Kidney tubule cell (primary cell): ENCODE measurements at places on chromosomes 7 and 10.

- DNase-seq = no peak
Measured at GRCh38 chr7:150351587-150352194, 10.3 kb upstream of the RARRES2 start.

- no peak for DNase-seq
Measured at GRCh38 chr7:139725077-139725476, 52.7 kb downstream of the HIPK2 start.

GRCh38 chr7:79412915-79413314 is 40.6 kb downstream of the MAGI2 start:
- DNase-seq = no peak

DNA sequence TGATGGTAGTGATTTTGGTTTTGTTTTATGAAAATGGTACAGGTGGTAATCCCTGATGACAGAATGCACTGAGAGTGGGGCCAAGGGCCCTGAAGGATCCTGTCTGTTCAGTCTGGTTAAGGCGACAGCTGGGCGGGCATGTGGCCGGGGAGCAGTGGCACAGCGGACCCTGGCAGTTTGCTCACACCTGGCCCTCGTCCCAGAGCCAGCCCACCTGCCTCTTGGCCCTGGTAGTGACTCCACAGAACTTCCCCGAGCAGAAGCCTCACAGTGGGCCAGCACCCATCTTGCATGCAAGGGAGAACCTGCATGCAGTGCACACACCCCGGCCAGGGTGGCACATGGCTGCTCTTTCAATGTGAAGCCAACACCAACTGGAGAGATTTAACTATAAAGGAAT is 82.8 kb downstream of the ALOX5 start:
- DNase-seq = no peak

DNA sequence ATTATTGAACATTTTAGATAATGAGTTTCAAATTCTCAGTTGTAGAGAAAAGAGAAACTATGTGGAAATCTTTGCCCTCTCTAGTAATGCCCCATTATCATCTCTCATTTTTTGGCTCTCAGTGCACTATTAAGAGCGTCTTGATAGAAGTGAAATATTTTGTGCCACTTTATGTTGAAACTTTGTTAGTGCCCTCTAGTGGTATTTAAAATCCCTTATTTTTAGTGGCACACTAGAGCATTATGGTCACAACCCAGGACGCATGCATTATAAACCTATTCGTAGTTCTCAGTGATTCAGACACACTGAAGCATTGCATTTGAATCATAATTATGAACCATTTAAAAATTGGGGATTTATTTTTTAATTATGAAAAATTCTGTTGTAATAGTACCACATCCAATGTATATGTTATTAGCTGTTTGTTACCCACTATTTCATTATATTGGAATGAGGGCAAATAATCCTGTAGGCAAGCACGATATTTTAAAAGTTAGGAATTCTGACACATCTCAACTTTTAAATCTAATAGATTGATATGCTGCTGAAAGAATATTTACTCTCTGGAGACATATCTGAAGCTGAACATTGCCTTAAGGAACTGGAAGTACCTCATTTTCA is 21.9 kb downstream of the PDCD4 start:
- DNase-seq = peak; percentile 55

GRCh38 chr7:131105294-131105798 is 222.3 kb upstream of the MKLN1 start:
- peak; percentile 31 for DNase-seq

DNA sequence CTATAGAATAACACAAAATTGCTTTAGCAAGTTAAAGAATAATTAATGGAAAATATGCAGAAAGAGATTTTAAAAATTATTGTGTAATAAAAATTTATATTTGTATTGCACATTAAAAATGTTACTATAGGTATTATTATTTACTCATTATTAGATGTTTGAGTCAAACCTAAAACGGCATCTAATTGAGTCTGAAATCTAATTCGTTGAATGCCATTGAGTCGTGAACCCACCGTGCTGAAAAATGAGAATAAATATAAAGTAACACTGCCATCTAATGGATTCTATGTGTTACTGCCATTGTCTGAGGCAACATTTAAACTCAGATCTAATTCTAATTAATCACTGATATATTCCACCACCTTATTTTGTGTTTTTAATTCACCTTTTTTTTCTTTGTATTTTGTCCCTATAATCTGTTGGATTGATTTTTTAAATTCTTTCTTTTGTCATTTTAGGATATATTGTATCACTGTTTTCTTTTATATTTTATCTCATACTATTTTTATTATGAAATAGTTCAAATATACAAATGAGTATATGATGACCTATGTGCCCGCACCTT is 62.2 kb downstream of the SAMD9 start:
- peak; percentile 68 for DNase-seq

- DNase-seq = no peak
Measured at GRCh38 chr7:54678763-54679489, 80.1 kb downstream of the SEC61G start.

- no peak for DNase-seq
Measured at GRCh38 chr10:3060481-3060889, 6.9 kb upstream of the PFKP start.

DNA sequence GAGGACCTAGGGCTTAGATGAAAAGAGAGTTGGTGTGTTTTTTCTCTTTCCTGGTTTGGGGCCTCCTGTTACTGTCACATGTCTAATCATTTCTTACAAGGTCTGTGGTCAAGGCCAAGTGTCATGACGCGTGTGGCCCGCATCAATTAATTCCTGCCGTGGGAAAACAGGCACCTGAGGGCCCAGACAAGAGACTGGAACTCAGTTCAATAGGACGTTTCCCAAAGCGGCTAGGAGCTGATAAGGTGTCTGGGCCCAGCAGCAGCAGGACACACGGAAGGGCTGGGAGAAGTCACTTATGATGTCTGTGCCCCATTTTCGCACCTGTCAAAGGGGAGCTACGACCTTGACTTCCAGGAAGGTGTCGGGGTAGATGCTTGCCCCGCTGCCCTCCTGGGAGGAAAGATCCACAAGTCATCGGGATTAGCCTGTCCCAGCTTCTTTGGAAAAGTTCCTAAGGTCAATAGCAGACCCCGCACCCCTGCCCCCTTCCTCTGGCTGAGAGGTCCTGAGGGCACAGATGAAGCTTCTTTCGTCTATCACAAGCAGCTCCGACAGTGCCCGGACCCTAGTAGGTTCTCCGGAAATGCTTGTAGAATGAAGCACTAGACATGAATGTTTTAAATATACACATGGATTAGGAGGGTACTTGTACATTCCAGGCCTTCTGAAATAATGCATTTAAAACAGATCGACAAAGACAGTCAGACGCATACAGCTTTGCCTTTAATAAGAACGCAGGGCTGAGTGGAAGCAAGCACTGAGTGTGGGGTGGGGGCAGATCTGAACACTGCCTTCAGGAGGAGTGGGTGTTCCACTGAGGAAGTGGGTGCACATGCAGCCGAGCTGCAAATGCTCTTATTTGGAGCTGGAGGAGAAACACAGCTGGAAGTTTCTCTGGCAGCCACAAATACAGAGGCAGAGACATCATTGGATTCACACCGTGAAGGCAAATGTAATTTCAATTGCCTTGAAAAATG is 237.5 kb upstream of the GRB10 start:
- DNase-seq = no peak

DNA sequence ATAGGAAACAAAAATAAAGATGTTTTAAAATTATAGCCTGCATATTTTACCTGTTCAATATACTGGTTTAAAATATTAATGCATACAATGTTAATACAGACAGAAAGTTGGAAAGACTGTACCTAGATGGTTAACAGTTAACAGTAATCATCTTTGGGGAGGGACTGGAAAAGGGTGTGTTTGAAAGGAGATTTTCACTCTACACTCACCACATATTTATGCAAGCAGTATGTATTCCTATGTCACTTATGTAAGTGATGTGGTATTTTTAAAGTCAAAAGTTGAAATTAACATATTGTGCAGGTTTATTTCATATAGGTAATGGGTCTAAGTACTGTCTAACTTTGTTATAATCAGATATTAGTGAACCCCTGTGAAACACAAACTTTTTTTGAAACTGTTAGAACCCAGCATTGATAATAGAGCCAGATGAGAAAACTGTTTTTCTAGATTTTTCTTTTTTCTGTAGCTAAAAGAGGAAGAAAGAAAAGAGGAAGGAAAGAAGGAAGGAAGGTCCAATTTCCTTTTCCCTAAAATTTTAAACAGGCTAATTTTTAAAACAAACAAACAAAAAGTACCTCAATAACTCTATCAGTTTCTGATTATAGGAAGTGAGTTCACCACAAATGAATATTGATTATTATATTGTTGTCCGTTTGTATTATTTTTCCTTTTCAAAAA is 9.0 kb upstream of the STARD3NL start:
- DNase-seq = no peak

- DNase-seq = peak; percentile 62
Measured at GRCh38 chr10:131972474-131973071, 9.2 kb downstream of the BNIP3 start.

DNA sequence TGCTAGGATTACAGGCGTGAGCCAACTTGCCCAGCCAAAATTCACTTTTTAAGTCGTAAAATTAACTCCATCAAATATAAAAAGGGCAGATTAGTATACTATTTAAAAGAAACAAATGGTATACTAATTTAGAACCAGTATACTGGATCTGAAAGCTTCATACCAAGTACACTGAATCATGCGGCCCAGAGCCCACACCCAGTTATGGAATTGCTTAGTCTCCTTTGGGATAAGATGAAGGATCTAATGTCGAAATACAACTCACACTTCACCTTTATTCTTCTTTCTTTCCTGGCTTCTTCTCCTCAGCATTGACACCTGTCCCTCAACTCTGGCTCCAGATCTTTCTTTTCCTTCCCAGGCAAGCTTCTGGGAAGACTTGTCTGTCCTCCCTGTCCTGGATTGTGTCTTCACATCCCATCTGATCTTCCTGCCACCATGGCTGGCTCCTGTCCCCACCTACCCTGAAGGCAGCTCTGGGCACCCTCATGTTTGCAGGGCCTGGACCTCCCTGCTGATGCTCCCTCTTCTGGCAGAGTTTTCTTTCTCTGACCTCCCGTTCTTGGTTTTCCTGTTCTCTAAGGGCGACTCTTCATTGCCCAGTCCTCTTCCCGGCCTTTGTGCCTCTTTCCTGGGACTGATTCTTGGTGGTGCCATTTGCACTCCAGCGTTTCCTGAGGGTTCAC is 57.8 kb upstream of the CTBP2 start:
- DNase-seq = no peak

DNA sequence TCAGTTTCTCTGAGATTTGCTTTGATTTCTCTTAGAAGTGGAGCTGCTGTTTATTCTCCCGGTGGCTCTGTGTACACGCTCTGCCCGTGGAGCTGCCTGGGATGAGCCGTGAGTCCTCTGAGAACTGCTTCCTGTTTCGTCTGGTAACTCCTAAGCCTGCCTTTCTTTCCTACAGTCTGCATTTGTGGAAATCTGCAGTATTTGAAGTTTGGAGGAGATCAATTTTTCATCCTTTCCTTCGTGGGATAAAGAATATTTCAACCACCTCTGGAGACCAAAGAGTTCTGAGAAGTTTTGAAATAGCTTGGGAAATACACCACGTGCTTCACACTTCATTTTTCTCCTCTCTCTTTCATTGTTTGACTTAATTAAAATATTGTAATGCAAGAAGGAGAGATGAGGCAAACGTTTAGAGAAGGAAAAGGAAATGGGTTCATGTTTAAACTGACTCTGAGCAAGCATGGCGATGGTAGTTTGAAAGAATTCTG is 311.9 kb downstream of the LRMDA start:
- DNase-seq = no peak

DNA sequence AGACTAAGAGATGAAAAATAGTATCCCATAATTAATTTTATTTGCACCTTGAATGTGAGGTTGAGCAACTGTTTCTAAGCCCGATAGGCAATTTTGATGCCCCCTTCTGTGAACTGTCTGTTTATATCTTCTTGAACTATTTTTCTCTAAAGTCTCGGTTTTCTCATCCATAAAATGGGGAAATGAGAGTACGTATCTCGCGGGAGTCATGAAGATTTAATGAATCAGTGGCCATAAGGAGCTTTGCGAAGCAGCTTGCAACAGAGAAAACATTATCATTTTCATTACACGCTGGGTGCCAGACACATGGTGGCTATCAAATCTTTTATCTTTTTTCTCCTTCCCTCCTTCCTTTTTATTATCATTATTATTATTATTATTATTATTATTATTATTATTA is 108.1 kb upstream of the CARD11 start:
- no peak for DNase-seq

DNA sequence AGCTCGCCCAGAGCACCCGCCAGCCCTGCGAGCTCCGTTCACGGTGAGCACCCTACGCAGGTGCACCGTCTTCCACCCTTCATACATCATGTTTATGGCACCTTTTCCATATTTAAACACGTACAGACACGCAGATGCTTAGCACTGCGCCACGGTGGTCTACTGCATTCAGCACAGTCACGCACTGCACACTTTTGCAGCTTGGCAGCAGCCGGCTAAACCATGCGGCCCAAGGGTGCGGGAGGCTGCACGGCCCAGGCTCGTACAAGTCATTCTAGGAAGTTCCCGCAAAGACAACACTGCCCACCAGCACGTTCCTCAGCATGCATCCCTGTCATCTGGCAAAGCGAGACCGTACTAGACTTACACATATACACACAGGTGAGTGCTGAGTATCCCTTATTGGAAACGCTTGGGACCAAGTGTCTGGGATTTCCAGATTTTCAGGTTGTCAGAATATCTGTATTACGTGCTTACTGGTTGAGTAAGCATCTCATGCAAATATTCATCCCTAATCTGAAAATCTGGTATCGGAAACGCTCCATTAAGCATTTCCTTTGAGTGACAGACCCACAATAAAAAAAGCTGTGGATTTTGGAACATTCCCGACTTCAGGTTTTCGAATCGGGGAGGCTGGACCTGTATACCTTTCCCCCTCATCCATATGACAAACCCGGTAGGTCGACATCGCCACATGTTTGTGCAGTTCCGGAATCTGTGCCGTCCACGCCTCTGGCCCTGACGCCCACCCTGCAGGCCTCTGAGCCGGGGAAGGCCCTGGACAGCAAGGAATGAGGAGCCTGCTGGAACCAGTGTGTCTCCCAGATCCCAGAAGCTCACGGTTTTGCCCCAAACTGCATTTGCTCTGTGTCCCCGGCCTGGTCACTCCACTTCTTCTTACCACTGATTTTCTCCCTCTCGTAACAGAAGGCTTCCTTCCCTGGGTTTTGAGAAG is 222.2 kb downstream of the ELFN1 start:
- DNase-seq = no peak

- DNase-seq = no peak
Measured at GRCh38 chr7:70714506-70715038, 417.4 kb upstream of the GALNT17 start.

- no peak for DNase-seq
Measured at GRCh38 chr10:30992681-30993080, 39.0 kb downstream of the ZNF438 start.

GRCh38 chr10:79179164-79179956 is 110.6 kb downstream of the ZMIZ1 start:
- DNase-seq = peak; percentile 36

DNA sequence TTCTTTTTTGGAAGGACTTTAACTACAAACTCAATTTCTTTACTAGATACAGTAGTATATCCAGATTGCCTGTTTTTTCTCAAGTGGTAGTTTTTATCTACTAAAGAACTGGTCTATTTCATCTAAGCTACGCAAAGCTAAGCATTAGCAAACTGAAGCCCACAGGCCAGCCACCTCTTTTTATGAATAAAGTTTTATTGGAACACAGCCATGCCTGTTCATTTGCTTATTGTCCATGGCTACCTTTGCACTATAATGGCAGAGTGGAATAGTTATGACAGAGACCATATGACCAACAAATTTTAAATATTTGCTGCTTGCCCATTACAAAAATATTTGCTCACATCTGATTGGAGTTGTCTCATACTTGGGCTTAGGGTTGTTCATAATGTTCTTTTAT is 168.7 kb downstream of the CAMK1D start:
- DNase-seq = no peak
